ENCODE measurements at places on chromosomes 2 and 18.

GRCh38 chr2:24342110-24342910 is 18.0 kb downstream of the ITSN2 start:
- H3K36me3 ChIP-seq, result no peaks in the 10 kb centered on the region
- H3K4me3 ChIP-seq, result no peak overlapping the region
- H3K27ac ChIP-seq, result peak overlapping the region; percentile 83
- H3K27me3 ChIP-seq, result no peaks in the 10 kb centered on the region
- H3K4me1 ChIP-seq, result peaks cover 84% of the 10 kb centered on the region

GRCh38 chr2:26666671-26667070 is 25.5 kb upstream of the CIB4 start:
- H3K36me3 ChIP-seq, result no peaks in the 10 kb centered on the region
- no peaks in the 10 kb centered on the region for H3K4me1 ChIP-seq
- H3K27me3 ChIP-seq, result no peaks in the 10 kb centered on the region
- H3K4me3 ChIP-seq, result no peak overlapping the region

DNA sequence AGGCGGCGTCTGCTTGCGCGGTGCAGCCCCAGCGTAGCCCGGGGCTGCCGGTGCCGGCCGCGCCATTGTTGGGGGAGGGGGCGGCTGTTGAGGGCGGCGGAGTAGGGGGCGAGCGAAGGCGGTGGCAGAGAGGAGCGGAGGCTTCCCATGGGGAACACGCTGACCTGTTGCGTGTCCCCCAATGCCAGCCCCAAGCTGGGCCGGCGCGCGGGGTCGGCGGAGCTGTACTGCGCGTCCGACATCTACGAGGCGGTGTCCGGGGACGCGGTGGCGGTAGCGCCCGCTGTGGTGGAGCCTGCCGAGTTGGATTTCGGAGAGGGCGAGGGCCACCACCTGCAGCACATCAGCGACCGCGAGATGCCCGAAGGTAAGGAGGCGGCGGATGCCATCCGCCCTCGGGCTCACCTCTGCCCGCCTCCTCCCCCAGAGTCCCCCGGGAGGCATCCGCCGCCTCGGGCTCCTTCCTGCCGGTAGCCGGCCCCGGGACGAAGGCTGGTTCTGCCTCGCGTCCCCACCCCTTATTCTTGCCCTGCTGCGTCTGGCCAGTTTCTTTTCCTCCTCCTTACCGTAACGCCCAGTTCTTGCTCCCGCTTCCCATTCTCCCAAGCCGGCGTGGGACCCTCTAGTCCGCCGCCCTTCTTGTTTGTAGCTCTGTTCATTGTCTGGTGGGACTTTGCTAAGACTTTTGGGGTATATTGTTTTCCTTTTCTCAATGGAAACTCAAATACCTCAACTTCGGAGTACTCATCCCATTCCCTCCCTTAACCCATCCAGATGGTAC is 500 bp downstream of the CCNYL1 start:
- H3K4me1 ChIP-seq, result peaks cover 27% of the 10 kb centered on the region
- peak; percentile 84 for DNase-seq
- H3K36me3 ChIP-seq, result peaks cover 3% of the 10 kb centered on the region
- peak overlapping the region; percentile 62 for H3K27ac ChIP-seq
- peak overlapping the region; percentile 94 for H3K4me3 ChIP-seq
- H3K27me3 ChIP-seq, result no peaks in the 10 kb centered on the region

- no peaks in the 10 kb centered on the region for H3K36me3 ChIP-seq
- DNase-seq, result no peak
- H3K4me1 ChIP-seq, result no peaks in the 10 kb centered on the region
- no peak overlapping the region for H3K27ac ChIP-seq
Measured at GRCh38 chr2:186702501-186702900, 8.6 kb downstream of the FAM171B start.

Measured in Karpas-422 (cell line).